ENCODE measurements at places on chromosomes 2 and 18.
A peak's percentile ranks its signal among the peaks of the same experiment; 100 is the strongest.

DNA sequence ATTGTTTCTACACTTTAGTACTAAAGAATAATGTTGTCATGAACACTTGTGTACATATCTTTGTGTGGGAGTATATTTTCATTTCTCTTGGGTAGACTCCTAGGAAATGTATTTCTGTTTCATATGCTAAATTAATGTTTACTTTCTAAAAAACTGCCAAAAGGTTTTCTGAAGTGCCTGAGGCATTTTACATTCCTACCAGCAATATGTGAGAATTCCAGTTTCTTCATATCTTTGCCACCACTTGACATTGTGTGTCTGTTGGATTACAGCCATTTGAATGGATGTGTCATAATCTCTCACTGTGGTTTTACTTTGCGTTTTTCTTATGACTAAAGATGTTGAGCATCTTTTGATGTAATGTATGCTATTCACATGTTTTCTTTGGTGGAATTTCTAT lies 428.2 kb upstream of the KCNH7 start:
- peak; percentile 8 for DNase-seq

DNA sequence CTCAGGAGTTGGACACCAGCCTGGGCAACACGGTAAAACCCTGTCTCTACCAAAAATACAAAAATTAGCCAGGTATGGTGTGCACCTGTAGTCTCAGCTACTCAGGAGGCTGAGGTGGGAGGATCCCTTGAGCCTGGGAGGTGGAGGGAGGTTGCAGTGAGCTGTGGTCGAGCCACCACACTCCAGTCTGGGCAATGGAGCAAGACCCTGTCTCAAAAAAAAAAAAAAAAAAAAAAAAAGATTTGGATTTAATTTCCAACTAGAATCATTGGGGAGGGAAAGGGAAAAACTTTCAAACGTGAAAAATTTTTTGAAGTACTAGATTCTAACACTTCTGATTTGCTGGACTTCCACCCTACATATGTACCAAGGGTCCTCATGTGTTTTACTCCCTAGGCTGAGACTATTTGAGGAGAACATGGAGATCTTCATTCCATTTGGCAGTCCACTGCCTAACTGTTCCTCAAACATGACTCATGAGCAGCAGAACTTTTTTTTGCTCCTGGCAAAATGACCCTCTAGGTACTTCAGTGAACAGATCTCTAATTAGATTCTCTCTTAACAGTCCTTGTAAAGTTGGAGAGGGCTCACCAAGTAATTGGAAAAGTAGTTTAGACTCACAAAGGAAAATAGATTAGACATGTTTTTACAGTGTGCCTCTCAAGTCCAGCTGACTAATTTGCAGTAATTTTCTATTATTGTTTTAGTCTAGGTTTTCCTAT lies 267.6 kb downstream of the METTL4 start:
- no peak for DNase-seq

- DNase-seq, result no peak
Observed at GRCh38 chr2:181235683-181236459, 221.3 kb upstream of the ITGA4 start.

DNA sequence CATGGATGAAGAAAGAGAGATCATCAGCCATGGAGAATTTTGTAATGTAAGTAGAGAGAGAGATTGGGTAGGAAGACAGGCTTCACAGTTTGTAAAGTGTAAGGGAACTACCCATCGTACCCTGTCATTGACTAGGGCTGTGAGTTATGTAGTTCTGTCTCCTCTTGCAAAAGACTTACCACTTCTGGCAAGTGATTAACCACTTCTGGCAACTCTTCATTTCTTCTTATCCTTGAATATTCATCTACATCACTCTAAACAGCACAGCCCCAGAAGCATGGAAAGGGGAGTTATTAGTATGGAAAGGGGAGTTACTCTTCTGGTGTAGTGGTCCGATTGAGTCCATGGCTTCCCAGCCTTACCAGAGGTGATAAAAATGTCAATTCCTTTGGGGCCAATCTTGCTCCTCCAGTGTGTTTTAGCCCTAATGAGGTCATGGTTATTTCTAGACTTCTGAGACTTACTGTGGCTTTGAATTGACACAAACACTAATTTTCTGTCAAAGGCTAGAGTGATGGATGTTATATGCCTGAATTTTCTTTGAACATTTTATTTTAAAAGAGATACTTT lies 52.0 kb downstream of the STAT1 start:
- DNase-seq, result no peak

GRCh38 chr2:40103590-40103989 lies 324.5 kb upstream of the THUMPD2 start:
- no peak for DNase-seq

All from COLO829 (cell line).